ENCODE measurements at places on chromosomes 12 and 14. TPM values are rescaled to one million over a fixed set of nuclear protein-coding genes. Genes with fewer than 3 reads are reported as not detected.

The LTB4R gene
- total RNA-seq, result 94.9 TPM

GRCh38 chr14:65425885-65426284 lies 13.4 kb downstream of the FUT8 start:
- ATAC-seq, result no peak

- no peak for ATAC-seq
These were observed 161.1 kb downstream of the PIWIL1 start for GRCh38 chr12:130498589-130499385.

DNA sequence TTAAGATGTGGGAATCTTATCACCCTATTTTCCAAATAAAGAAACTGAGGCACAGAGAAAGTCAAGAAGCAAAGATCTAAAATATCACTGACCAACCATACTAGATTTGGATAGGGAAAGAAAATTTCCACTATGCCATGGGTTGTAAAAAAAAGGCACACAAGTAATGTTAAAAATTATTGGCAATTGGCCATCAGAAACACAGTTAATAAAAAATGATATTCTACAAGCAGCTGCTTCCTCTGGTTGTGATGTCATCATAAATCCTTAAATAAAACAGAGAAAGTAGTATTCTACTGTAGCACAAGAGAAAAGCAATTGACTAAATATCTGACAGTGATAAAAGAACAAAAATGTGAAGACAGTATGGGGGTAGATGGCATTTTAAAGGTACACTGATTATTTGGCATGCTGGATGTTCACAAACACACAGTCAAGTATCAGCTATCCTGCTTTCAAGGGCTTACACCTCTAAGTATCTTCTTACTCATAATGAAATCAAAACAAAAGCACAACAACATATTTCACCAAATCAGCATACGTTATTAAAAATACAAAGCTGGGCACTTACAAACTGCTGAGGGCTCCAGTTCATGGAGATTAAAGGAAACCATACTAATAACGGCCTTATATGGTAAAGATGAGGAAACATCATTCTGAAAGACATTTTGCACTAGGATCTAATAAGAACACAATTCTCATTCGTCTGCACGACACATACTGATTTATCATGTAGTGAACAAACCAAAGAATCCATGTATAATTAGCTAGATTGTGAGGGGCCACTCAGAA lies 45.7 kb downstream of the CORO1C start:
- no peak for ATAC-seq

Data from esophagus mucosa (tissue), 1 donor.